NCI-H69 (cell line): ENCODE measurements at places on chromosomes 2 and 18.

GRCh38 chr2:144519934-144520731 lies at the start of gene ZEB2:
Gene ZEB2, minus strand, starts transcription at chr2:144520119. Its CDS starts 2,769 bp downstream, at chr2:144517350.
- DNase-seq, result peak; percentile 5

- no peak for DNase-seq
Observed at GRCh38 chr2:171238946-171239345, 78.3 kb upstream of the TLK1 start.

DNA sequence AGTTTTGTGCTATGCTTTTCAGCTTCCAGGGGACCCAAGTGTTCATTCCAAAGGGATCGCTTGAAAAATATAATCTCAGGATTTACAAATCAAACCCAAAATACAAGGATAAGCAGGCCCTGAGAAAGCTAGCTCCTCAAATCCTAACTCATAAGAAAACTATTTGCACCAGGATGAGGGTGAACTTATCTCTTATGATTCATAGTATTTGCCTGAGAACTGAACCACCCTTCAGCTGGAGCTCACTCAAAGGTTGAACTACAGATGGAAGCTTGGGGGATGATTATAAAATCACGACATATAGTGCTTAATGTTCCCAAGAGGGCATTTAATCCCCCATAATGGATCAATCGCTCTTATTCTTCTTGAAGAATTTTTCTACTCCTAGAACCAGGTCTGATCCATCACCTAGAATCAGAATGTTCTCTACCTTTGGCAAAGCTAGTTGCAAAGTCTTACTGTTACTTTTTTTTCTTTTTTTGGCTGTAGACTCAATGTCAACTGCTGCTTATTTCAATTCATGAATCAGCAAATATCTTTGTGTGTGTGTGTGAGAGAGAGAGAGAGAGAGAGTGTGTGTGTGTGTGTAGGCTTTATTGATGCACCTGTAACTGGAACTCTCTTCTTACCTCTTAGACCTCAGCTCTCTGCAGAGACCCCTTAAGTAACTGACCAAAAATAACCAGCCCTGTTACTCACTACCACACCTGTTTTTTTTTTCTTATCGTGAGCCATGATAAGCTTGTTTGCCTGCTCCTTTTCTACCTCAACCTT lies 44.8 kb downstream of the ARL4C start:
- DNase-seq, result no peak

DNA sequence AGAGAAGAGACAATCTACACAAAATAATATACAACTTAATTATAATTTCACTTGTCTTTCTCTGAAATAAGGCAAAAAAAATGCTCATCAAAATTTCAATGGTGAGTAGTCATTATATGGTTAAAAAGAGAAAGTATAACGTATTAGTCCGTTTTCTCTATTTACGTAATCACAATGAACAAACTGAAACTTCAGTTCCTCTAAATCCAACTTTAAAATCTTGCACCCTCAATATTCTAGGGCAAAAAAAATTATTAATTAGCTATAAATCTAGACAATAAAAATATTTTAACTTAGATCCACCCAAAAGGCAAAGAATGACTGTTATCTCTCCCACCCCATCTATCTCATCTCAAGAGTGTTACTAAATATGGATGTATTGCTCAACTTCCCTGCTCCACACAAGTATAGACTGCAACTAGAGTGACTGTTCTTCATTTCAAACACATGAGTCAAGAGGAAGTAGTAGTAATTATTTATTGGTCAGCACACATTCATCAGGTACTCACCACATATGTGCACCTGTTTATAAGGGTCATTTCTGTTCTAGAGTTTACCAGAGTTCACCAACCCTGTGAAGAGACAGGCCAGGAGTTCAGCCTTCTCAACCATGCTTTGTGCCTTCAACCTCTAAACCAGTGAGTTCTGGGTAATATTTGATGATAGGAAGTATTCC lies 36.4 kb downstream of the STK39 start:
- DNase-seq, result peak; percentile 7
